ENCODE measurements at places on chromosomes 3 and 15.

- DNase-seq, result no peak
Measured at GRCh38 chr3:151393941-151394340, 9.4 kb upstream of the P2RY12 start.

DNA sequence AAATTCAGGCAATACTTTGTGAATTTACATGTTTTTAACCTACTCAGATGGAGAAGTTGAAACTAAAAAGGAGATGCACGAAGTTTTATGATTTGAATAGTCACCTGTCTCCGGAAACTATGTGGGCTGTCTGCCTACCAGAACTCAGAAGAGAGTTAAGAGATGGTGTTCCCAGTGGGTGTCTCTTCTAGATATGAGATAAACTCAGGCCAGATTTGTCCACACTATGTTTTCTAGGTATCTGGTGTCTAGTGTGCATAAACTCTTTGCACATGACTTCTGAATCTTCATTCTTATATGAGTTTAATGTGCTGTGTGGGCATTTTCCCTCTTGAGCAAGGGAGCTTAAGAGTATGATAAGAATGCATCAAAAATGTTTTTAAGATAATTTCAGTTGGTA lies 222.8 kb downstream of the FOXP1 start:
- no peak for DNase-seq

- DNase-seq, result no peak
Measured at GRCh38 chr3:87120881-87121280, 106.2 kb upstream of the CHMP2B start.

DNA sequence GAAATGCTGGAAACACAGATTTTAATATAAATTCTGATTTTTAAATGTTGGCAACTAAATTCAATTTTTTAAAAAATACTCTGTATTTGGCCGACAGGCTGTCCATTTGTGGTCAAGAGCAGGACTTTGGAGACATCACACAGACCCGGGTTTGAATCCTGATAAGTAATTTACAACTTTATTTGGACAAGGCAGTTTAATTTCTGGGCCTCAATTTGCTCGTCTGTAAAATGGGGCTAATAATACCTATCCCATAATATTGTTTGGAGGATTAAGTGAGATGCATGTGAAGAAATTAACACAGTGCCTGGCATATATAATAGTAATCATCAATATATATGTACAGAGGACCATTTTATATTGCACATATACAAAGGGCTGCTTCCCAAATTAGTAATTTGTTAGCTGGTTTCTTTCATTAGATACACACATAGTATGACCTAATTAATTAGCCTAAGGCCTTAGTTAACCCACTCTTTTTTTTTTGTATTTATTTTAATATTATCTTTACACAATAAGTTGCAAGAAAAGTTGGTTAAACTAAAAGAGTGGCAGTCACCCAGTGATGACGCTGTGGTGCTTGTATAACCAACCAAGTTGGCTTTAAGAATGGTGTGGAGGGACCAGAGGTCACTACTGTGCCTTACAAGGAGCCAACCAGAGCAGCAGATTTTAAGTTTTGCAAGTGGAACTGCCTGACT lies 665 bp downstream of the PIGB start:
- DNase-seq, result peak; percentile 51

- DNase-seq, result no peak
Measured at GRCh38 chr3:14403619-14404155, 1.3 kb downstream of the SLC6A6 start.

- no peak for DNase-seq
Measured at GRCh38 chr3:190003068-190003467, 117.6 kb downstream of the P3H2 start.

- no peak for DNase-seq
Measured at GRCh38 chr3:195101927-195102608, 168.9 kb downstream of the XXYLT1 start.

DNA sequence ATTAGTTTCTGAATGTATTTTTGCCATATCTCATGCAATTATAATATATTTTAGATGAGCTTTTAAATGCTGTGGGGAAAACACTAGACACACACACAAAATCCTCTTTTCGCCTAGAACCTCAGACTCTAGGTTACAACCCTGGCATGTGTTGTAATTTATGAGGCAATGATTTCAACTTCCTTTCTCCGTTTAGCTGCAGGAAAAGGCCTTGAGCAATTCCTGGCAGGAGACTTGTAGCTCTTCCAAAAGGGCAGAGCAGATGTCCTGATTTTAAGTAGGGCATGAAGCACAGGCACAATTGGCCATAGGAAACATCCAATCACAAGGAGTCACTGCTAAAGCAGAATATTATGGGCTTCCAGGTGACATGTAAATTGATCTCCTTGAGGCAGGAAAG lies 82.0 kb downstream of the GPR156 start:
- DNase-seq, result peak; percentile 61

DNA sequence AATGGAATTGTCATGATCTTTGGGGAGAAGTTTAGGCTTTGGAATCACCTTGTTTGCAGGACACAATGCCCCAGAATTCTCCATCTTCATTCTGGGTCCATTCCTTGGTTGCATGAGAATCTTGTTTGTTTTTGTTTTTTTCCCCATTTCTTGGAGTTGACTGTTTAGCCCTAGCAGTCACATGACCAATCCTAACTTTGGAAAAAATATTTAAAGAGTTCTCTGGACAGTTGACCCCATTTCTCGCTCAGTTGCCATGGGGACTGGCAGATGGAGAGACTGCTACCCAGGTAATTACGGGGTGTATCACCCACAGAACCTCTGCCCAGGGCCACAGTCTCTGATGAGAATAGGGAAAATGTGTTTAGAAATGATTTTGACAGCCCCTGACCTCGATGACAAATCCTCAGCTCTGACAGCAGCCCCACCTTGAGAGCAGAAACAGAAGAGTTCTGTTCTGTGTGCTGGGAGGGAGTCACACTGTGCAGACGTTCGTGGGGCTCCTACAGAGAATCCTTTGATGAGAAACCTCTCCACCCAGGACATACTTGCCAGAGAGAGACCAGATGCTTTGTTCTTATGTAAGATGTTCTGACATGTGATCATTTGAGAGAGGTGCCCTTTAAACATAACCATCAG lies 57.7 kb downstream of the IL16 start:
- DNase-seq, result no peak

DNA sequence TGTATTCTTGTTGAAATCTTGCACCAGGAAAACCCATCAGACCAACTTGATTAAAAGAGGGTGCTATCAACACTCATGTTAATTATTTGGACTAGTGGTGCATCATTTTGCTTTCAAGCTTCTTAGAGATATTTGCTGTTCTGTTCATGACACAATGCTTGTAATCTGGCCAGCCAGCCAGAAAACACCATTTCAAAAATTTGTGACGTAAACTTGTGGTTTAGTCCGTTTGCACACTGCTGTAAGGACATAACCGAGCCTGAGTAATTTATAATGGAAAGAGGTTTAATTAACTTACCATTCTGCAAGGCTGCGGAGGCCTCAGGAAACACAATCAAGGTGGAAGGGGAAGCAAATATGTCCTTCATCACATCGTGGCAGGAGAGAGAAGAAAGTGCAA lies 374.3 kb upstream of the TGFBR2 start:
- DNase-seq, result no peak

GRCh38 chr15:87144775-87145174 lies 1065.1 kb downstream of the AGBL1 start:
- DNase-seq, result no peak

Measured in upper lobe of left lung (tissue), 6 donors.